ENCODE measurements at places on chromosomes 13 and 19.

- no peak for DNase-seq
These were observed 231.7 kb downstream of the FOXO1 start for GRCh38 chr13:40434516-40435397.

- no peak for DNase-seq
These were observed 1736.2 kb downstream of the SLITRK5 start for GRCh38 chr13:89407357-89407756.

- no peak for DNase-seq
These were observed 40.0 kb upstream of the MATK start for GRCh38 chr19:3826163-3826562.

DNA sequence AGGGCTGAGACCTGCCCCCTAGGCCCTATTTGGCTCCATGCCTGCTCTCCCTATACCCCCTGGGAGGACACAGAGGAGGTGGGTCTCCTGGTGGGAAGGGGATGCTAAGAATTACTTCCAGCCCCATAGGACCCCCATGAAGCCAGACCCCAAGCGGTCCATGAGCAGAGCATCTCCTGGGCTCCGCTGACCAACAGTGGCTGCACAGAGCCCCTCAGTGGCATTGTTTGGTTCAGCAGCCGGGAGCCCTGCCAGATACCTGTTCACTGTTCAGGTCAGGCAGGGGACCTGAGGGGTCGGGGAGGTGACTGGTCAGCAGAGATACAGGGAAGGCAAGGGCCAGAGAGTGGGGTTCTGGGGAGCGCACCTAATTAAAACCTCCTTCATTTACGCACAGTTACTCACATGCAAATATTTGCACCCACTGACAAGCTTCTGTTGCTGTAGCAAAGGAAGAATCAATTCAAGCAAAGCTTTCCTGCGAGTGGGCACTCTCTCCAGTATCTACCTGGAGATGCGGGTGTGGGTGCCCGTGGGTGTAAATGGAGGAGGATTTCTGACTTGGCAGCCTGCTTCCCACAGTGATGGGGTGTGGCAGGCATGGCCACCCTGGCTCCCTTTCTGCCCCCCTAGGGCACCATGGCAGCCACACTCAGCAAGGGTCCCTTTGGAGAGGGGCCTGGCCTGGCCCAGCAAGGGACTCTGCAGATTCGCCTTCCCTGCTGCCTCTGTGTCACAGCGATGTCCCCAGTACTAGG, 83.5 kb downstream of the CHST8 start:
- no peak for DNase-seq

DNA sequence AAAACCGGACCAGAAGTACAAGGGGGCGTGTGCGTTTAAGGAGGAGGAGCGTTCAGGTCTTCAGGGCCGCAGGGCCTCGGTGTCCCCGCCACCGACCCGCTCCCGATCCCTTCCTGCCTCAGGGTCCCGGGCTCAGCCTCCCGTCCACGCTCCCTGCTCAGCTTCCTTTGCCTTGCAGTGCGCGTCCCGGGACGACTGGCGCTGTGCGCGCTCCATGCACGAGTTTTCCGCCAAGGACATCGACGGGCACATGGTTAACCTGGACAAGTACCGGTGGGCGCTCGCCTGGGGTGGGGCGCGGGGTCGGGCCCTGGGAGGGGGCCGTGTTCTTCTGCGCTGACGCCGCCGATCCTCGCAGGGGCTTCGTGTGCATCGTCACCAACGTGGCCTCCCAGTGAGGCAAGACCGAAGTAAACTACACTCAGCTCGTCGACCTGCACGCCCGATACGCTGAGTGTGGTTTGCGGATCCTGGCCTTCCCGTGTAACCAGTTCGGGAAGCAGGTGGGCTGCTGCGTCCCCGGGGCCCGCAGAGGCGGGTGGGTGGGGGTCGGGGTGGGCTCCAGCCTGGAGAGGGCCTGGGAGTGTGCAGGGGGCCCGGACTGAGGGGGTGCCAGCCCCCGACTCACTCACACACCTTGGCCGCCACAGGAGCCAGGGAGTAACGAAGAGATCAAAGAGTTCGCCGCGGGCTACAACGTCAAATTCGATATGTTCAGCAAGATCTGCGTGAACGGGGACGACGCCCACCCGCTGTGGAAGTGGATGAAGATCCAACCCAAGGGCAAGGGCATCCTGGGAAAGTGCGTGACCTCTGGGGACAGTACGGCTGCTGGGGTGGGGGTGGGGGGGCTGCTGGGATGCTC, 1.4 kb downstream of the GPX4 start:
- DNase-seq = no peak

- no peak for DNase-seq
These were observed 24.4 kb upstream of the GPR12 start for GRCh38 chr13:26784704-26785639.

DNA sequence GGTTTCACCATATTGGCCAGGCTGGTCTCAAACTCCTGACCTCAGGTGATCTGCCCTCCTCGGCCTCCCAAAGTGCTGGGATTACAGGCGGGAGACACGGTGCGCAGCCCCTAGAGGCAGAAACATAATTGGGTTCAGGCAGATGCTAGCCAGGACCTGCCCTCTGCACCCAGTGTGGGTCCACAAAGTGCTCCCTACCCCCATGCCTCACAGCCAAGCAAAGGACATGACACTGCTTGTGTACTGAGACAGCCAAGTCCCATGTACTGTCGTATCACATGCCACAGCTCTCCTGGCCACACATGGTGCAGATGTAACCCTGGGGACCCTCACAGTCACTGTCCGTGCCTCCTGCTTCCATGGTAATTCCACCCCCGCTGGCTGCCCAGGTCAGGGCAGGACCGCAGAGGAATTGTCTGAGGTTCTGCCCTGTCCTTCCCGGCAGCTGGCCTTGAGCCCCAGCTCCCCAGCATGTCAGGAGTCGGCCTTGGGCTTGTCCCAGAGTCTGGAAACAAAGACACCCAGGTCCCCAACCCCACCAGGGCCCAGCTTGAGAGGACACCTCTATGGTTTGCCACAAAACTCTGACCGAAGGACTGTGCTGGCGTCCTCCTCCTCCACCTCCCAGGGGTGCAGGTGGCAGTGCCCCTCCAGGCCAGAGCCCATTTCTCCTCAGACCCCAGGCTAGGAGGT, 7.6 kb downstream of the PRR36 start:
- no peak for DNase-seq

- DNase-seq = no peak
These were observed 1.9 kb upstream of the ZNF580 start for GRCh38 chr19:55638864-55639359.

DNA sequence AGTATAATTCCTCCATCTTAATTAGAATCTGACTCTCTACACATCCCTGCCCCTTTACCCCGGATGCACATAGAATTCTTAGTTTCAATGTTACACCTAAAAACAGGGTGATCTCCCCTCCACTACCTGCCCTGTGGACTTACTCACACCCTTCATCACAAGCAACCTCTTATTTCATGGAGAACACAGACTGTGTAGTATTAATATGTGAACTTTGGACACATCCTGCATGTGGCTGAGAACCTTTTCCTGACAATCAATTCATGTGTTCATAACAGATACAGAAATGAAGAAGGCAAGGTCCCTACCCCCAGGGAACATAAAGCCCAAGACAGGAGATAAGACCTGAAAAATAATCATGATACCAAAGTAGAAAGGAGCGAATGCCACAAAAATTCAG, 11.8 kb downstream of the CEACAM6 start:
- no peak for DNase-seq

DNA sequence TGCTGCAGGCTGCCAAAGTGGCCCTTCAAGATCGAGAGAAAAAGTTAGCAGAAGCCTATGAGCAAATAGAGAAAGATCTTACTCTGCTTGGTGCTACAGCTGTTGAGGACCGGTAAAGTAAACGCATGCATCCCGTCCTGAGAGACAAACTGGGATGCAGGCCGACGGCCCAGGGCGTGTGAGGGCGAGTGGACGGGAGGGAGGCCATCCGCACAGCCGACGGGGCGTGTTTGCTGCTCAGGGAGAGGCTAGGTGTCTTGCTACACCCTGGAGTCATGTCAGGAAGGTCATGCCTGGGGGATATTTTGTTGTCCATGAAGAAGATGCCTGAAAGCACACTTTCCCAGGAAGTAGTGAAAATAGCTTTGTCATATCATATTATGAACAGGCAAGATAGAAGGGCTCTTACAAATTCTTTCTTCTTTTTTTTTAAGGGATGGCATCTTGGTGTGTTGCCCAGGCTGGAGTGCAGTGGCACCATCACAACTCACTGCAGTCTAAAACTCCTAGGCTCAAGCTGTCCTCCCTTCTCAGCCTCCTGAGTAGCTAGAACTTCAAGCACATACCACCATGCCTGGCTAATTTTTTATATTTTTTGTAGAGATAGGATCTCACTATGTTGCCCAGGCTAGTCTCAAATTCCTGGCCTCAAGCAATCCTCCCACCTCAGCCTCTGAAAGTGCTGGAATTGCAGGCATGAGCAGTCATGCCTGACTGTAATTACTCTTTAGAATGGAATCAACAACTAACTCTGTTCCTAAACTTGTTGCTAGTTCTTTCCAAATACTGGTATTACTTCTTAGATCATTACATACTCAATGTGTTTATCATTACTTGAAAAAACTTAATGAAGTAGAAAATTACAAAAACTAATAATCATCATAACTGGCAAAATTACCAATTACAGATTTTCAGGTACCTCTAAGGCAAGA, 117.6 kb upstream of the MCF2L start:
- no peak for DNase-seq

- no peak for DNase-seq
These were observed 21.4 kb upstream of the FRY start for GRCh38 chr13:32010136-32010535.

DNA sequence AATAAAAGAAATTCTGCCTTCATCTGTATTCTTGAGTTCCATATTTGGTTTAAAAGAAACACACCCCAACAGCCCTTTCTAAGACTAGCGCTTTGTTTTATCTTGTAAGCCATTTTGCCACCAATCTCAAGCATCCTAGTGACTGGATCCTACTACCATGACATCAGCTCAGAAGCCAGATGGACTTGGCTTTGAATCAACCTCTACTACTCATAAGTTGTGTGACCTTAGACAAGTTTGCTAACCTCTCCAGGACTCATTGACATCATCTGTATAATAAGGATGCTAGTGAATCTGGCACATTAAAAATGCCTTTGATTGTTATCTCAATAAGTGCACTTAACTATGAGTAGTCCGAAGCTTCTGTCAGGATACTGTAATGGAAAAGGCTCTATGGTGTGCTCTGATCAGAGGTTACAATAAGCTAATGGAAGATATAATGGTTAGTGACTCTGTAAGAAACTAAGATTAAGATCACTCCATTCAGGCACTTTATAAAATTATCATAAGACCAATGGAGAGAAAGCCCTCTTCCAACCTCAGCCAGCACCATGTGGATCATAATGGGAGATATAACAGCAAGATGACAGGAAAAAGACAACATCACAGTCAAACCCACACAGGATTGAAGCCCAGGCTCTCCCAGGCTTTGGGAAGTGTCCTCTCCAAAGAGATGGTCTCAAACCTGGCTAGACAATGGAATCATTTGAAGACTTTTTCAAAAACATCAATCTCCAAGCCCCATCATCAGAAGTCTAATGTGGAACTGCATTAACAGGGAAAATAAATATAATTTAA, 180.6 kb upstream of the MIR17HG start:
- DNase-seq = no peak

DNA sequence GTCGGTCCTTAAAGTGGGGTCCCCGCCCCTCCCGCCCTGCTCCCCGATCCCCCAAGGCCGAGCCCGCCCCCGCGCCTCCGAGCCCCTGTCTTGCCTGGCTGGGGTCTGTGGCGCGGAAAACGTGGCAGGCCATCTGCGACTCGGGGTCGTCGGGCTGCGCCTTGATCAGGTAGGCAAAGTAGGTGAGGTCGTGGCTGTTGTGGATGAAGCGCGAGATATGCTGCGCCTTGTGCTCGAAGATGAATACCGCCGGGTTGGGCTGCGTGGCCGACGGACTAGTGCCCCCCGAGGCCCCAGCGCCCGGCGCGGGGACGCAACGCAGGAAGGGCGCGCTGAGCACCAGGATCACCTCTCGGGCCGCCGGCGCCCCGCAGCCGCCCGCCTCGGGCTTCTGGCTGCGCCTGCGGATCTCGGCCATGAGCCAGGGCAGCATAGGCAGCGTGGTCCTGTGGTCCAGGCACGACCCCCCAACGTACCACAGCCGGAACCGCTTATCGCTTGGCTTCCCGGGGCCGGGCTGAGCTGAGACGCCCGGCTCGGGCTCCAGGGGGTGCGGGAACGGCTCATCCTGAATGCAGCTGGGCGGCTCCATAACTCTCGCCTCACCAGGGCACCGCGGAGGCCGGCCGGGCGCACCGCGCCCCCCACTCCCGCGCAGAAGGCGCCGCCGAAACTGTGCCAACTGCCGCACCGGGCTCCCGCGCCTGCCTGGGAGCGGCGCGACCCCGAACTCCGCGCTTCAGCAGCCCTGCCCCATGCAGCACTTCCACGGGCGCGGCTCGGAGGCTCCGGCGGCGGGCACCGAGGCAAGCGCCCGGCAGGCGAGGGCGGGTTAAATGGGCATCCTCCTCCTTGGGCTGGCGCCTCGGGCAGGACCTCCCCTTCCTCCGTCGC, 546 bp downstream of the TBC1D4 start:
- no peak for DNase-seq

GRCh38 chr19:39405958-39406655, 540 bp upstream of the ZFP36 start:
- no peak for DNase-seq

GRCh38 chr13:105929505-105929904, 606.0 kb downstream of the EFNB2 start:
- no peak for DNase-seq

- DNase-seq = no peak
These were observed 113.2 kb downstream of the TM9SF2 start for GRCh38 chr13:99614465-99614885.

- no peak for DNase-seq
These were observed 312.4 kb downstream of the ZNF536 start for GRCh38 chr19:30684613-30685012.

DNA sequence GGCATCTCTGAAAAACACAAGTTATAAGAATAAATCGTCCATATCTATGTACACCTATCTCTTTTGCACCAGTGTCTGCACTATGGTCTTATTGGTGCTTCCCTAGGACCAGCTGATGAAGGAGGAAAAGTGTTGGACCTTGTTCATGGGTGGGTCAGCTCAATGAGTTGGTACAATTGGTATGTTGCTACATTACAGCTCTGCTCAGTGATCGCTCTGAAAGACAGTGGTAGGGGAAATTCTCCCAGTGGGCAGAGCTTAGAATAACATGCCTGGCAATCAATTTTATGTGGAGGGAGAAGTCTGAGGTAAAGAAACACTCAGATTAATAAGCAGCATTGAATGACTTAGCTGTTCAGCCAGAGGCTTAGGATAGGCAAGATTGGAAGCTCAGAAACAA, 138.7 kb upstream of the KL start:
- DNase-seq = no peak

- no peak for DNase-seq
These were observed 65.9 kb downstream of the CHST8 start for GRCh38 chr19:33687481-33688170.

- peak; percentile 3 for DNase-seq
These were observed 199.7 kb upstream of the TSHZ3 start for GRCh38 chr19:31548941-31549340.
